Left hindlimb (tissue), 1 donor: ENCODE measurements at places on chromosomes 16 and 17.

DNA sequence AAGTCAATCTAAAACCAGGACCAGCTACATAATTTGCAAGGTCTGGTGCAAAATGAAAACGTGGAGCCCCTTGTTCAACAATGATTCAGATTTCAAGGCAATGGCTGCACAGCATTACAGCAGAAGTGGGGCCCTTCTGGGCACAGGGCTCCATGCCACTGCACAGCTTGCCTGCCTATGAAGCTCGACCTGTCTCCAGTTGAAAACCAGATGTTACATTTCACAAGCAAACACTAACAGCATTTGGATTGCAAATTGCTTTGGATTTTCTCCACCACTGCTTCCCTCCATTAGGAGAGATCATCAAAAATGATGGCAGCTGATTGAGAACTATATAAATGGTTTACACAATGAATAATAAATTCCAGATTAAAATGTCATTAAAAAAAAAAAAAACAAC is 551.4 kb upstream of the ZFHX3 start:
- no peak for DNase-seq

DNA sequence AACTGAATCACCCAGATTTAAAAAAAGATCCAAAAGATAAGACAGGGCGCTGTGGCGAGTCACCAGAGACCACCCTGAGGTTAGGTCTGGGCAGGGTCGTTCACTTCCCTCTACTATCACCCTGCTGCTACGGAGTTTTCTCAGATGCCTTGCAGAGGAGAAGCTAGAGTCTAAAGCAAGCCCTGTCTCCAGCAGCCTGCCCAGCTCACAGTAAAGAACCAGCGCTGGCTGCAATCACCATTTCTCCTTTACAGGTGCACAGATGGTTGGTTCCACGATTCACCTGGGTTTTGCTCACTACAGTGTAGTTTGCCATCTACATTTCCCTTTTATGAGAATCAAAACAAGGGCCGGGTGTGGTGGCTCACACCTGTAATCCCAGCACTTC is 71.3 kb downstream of the SRCIN1 start:
- DNase-seq: no peak

- DNase-seq: no peak
Measured at GRCh38 chr17:74807441-74807840, 31.3 kb upstream of the NAT9 start.

- no peak for DNase-seq
Measured at GRCh38 chr16:19677402-19677801, 40.6 kb downstream of the KNOP1 start.

DNA sequence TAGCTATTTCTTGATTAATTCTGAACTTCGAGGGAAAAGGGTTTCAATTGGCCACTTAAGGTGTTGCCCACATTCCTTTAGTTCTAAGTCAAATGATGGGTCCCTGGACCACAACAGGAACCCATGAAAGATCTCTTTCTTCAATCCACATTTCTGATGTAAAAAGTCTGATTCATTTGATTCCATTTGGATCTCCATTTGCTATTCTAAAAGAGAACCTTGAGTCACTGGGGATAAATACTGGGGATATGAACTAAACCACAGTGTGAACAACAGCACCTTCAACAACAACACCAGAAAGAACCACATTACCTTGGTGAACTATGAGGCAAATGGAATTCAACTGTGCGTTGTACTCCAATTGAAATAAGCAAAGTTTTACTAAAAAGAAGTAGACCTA is 108.9 kb upstream of the IRX5 start:
- DNase-seq: no peak

DNA sequence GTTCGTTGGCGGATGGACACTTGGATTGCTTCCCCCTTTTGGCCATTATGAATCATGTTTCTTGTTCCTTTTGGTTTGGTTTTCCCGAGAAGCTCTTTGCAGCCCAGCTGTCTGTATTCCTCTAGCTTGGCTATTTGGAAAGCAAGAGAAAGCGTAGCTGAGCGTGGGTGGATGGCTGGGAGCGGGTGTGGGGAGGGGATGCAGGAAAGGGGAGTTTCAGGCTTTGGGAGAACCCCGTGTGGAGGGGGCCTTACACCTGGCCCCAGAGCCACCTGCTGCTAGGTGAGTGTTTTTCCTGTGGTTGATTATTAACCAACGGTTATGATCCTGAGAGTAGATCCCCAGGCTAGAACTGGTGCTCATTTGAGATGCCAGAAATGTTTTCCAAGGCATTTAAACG is 103.7 kb downstream of the RAP1GAP2 start:
- DNase-seq: no peak

GRCh38 chr16:70573451-70574121 is 50.0 kb downstream of the SF3B3 start:
- peak; percentile 72 for DNase-seq

DNA sequence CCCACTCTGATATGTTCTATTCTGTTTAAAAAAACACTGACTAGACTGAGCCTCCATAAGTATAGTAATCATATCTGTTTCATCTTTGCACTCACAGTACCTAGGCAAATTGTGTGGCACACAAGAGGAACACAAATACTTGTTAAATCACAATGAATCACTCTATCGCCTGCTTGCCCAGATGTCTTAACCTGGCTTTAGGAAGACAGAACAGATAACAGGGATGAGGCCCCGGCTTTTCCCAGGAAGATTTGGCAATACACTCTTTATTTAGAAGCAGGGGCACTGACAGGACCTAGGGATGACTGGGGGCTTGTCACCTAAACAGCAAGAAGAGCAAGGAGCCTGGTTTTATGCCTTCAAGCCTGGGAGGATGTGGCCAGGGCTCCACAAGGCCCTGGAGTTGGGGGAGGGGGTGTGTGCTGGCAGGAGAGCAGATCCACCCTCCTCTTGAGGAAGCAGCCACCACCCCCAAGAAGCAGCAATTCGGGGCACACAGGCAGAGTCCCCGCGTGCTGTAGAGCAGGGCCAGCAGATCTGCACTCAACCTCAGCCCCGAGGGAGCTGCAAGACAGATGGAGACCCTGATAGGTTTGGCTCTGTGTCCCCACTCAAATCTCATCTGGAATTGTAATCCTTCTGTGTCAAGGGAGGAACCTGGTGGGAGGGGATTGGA is 41.0 kb upstream of the KSR1 start:
- no peak for DNase-seq

- DNase-seq: no peak
Measured at GRCh38 chr17:66957951-66958579, 6.4 kb upstream of the CACNG4 start.

DNA sequence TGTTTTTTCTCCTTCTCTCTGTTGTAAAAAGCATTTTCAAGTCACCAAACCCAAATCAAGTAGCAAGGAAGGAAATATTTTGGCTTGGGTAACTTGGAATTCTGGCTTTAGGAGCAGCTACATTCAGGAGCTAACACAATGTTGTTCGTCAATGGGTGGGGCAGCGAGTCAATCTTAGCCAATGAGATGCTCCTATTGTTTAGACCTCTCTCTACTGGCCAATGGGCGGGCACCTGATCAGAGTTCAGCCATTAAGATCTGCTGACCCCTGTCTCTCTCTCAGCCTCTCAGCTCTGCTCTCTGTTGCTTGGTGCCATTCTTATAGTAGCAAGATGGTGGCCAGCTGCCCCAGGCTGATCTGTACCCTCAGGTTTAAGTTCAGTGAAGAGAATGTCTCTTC is 83.2 kb downstream of the IRX3 start:
- no peak for DNase-seq

DNA sequence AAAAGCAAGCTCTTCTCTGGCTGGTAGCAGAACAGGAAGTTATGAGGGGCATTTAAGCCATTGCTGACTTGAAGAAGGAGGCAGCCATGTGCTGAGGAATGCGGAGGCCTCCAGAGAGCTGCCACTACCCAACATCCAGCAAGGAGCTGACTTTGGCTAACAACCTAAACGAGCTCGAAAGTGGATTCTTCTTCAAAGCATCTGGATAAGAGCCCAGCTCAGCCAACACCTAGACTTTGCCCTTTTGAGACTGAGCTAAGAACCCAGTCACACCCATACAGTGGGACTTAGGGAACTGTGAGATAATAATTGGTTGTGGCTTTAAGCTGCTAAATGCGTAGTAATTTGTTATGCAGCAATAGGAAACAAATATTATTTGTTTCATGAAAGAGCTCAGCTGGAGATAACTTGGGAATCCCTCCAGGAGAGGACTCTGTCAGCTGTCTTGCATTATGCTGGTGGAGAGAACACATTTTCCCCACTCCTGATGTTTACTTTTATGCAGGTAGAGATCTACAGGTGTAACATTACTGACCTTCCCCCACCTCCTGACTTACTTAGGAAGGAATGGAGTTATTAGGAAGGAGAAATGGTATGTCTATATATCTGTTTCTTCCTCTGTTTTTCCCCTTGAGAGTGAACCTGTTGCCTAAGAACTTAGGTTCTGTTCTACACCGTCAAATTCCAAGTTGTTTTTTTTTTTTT is 52.7 kb upstream of the ZNF629 start:
- DNase-seq: no peak

DNA sequence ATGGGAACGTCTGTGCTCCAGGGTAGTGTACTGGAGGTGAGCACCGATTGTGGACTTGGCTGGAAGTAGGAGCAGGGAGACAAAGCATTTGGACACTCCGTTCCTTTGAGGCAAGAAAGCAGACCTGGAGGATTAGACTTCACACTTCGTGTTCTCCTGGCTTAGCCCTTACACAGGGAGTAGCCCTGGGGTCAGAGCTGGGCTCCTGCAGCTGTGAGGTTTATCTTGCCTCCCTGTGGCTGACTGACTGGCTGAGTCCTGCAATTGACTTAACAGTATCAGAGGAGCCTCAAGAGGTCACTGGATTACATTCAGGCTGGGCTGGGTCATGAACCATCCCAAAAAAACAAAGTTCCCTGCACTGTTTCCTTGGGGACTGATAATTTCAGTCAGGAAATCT is 37.1 kb downstream of the MPRIP start:
- DNase-seq: peak; percentile 21

DNA sequence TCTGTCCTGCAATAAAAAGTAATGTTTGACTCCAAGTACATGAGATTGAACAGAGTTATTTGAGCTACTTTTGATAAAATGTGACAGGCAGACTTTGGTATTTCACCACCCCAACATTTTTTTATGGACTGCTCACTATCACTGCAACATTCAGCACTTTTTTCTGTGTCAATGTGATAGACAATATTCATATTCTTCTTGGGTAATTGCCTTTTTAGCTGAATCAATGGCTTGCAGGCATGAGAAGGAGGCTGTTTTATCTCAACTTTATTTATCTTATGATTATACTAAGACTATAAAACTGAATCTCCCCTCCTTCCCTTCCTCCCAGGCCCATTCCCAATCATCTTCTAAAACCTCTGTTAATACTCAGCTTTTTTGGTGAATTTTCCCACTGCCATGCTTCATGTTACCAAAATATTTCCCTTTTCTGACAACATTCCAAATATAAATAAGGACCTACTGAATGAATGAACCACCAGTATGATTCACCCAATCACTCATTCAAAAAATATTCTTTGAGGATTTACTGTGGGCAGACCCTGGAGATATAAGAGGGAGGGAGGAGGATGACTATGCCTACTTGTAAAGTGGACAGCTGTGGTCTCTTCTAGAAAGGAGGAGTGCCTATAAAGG is 67.6 kb downstream of the CDH13 start:
- DNase-seq: no peak

- no peak for DNase-seq
Measured at GRCh38 chr17:80660527-80661198, 116.0 kb downstream of the RPTOR start.

- DNase-seq: no peak
Measured at GRCh38 chr16:2284001-2284770, 16.3 kb upstream of the RNPS1 start.

DNA sequence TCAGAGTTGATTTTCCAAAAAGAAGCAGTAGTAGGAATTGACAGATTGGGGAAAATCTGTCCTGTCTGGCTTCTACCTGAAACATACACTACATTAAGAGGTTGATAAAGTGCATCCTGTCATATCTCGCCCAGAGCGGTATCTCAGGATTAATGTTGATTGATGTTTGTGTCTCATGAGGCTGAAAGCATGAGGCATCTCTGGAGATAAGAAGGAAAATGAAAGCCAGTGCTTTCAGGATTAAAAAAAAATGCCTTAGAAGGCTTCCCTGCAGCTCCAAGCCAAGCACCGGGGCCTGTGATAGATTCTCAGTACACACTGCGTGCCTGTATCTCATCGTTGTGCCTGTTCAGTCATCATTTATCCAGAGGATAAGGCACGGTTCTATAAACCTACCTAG is 26.4 kb upstream of the CD300E start:
- DNase-seq: no peak

- DNase-seq: peak; percentile 89
Measured at GRCh38 chr17:40316571-40317344, 7.8 kb downstream of the RARA start.

- no peak for DNase-seq
Measured at GRCh38 chr17:39335704-39336223, 65.7 kb downstream of the FBXL20 start.

GRCh38 chr16:54282928-54283724 is 3.5 kb downstream of the IRX3 start:
- DNase-seq: no peak

GRCh38 chr17:1498233-1498632 is 5.7 kb upstream of the MYO1C start:
- no peak for DNase-seq

GRCh38 chr16:23069844-23070243 is 79.4 kb downstream of the USP31 start:
- no peak for DNase-seq

- no peak for DNase-seq
Measured at GRCh38 chr16:81500833-81501521, 56.4 kb downstream of the CMIP start.

GRCh38 chr16:12580809-12581208 is 222.9 kb downstream of the CPPED1 start:
- no peak for DNase-seq
